ENCODE measurements at places on chromosomes 2 and 18.

GRCh38 chr18:78857314-78858150 lies 122.1 kb upstream of the SALL3 start:
- no peak for DNase-seq

DNA sequence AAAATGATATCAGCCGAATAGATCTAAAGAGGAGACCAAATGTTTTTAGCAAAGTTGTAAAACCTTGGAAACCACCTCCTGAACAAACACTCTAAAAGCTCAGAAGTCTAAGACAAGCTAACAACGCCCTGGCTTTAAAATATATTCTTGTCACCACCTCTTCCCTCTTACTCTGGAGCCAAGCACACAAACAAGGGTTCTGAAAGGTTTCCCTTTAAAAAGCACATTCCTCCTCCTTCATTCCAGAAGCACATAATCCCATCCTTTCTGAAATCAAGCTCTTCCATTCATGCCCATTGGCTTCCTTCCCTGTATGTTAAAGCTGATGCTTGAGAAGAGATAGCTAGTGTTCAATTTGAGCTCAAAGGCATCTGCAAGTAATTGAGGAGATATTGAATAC lies 382.0 kb downstream of the LNPK start:
- no peak for DNase-seq

DNA sequence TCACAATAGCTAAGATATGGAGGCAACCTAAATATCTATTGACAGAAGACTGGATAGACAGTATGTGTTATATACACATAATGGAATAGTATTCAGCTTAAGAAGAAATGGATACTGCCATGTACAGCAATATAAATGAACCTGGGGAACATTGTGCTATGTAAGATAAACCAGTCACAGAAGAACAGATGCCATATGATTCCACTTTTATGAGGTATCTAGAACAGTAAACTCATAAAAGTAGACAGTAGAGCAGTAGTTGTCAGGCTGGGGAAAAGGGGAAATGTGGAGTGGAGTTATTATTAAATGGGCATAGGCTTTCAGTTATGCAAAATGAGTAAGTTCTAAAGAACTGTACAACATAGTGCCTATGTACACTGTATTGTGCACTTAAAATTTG lies 1055.7 kb upstream of the TMEFF2 start:
- no peak for DNase-seq

DNA sequence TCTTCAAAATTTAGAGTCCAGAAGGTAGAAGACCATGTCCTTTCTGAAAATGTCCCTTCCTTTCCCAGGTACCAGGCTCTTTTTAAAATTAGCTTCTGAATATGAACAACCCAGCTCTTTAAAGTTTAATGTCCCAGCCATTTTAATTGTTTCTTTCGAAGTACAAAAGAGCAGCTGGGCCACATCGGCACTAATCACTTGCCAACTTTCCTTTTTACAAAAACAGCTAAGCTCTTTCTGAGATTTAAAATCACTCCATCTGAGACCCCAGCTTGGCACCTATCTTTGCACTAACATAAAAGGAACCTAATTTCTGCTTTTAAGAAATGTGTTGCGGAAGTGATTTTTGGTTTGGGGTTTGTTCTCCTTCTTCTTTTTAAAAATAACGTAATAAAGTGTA lies 2.6 kb downstream of the BOD1L2 start:
- DNase-seq, result no peak

DNA sequence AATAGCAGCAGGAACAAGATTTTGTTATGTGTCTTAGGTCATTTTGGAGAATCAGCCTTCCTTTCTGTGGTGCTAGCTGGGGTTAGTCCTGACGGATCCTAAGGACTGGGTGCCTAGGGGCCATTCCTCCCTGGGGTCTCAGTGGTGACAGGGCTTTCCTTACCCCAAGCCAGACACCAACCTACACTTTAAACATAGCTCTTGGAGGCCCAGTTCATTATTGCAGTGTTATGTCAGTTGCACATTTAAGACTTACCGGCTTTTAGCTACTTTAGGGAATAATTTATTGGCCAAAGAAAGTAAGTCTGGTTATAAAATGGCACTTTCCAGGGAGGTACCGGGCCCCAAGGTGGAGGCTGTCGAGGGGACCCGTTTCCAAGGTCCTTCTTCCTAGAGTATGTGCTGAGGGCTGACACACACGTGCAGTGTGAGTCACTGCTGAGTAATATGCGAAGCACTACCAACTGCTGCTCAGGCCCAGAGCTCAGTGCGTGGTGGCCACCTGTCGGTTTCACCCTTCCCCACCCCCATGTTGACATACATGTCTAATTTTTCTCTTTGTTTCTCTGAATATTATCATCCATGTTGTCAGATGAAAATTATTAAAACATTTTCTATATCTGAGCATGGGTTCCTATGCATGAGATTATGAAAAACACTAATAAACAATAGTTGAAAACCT lies 37.0 kb upstream of the GRHL1 start:
- DNase-seq, result no peak

DNA sequence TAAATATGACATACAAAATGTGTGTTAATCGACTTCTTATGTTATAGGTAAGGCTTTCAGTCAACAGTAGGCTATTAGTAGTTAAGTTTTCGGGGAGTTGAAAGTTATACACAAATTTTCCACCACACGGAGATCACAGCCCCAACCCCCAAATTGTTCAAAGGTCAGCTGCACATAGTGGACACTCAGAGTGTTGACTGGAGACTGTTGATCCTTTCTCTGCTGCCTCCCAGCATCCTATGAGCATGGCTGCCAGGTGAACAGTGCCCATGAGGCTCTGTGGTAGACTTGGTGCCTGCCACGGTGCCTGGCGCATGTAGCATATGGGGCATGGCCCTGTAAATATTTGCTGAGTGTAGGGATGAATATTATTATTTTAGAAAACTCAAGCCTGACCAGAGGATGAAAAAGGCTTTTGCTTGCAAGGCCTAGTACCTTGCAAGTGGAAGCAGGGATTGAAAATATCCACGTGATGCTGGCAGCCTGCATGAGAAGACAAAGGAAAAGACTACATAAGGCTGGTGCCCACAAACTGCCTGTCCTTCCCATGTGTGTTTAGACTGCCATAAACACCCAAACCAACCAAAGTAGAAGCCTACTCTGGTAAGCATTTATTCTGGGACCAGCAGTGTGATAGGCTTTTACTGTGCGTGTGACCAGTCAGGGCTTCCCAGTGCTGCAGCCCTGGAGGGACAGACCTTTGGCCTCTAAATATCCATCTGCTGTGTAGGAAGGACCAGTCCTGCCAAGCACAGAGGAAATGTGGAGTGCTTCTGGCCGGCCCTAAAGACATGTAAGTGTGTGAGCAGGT lies 226.1 kb downstream of the LDLRAD4 start:
- DNase-seq, result peak; percentile 58

- DNase-seq, result no peak
Observed at GRCh38 chr18:48455555-48456478, 46.6 kb upstream of the ZBTB7C start.

GRCh38 chr2:129757915-129758783 lies 221.3 kb upstream of the RAB6C start:
- peak; percentile 61 for DNase-seq

DNA sequence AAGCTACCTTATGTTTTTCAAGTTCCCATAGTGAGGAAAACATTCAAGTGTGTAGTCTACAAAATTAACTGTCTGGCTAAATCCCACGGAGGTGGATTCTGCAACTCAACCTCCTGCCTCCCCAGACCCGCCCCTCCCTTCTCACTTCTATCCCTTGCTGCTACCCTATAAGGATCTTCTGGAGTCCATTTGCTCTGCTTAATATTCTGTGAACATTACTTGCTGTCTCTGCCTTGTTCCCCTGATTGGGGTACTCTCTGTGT lies 163.2 kb downstream of the KCNE4 start:
- no peak for DNase-seq

- DNase-seq, result no peak
Observed at GRCh38 chr2:27264253-27264752, 1.5 kb upstream of the SLC30A3 start.

- DNase-seq, result no peak
Observed at GRCh38 chr2:67050622-67051021, 346.5 kb upstream of the ETAA1 start.

GRCh38 chr2:136750065-136750464 lies 15.3 kb upstream of the THSD7B start:
- no peak for DNase-seq

GRCh38 chr2:72003124-72003523 lies 144.5 kb downstream of the CYP26B1 start:
- peak; percentile 38 for DNase-seq

DNA sequence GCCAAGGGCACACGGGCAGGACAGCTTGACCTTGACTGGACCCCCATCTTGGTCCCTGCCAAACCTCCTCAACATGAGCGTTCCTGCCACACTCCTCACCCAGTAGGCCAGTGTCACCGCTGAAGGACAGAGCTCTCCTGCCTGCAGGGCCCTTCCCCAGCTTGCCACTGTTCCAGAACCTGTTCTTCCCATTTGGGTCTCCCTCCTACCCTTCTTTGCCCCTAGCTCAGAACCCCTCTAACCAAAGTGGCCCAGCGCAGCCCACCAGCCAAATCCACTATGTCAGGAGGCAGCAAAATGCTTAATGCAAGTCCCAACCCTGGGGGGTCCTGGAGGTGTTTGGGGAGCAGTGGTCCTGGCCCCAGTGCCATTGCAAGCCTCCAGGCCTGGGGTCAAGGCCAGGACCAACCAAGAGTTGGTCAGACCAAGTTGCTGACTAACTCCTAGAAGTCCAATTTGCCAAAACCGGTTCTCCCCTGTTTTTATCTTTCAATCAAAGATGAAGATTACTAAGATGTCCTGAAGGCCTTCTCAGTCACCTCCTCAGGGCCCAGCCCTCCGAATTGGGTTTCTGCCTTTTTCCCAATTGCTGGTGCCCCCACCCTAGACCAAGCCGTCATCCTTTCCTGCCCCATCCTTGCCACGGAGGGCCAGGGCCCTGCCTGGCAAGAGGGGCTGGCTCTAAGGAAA lies 4.5 kb upstream of the ASPRV1 start:
- no peak for DNase-seq

GRCh38 chr18:11791131-11791530 lies 60.1 kb upstream of the CHMP1B start:
- no peak for DNase-seq

- no peak for DNase-seq
Observed at GRCh38 chr2:190996338-190996946, 17.5 kb downstream of the STAT1 start.

GRCh38 chr2:149737896-149738295 lies 150.3 kb upstream of the MMADHC start:
- DNase-seq, result no peak

GRCh38 chr18:78980777-78981380 lies 1.3 kb downstream of the SALL3 start:
- no peak for DNase-seq

All from coronary artery (tissue), 2 donors.